OCI-M1 (cell line): ENCODE measurements at places on chromosomes 16 and 17.

DNA sequence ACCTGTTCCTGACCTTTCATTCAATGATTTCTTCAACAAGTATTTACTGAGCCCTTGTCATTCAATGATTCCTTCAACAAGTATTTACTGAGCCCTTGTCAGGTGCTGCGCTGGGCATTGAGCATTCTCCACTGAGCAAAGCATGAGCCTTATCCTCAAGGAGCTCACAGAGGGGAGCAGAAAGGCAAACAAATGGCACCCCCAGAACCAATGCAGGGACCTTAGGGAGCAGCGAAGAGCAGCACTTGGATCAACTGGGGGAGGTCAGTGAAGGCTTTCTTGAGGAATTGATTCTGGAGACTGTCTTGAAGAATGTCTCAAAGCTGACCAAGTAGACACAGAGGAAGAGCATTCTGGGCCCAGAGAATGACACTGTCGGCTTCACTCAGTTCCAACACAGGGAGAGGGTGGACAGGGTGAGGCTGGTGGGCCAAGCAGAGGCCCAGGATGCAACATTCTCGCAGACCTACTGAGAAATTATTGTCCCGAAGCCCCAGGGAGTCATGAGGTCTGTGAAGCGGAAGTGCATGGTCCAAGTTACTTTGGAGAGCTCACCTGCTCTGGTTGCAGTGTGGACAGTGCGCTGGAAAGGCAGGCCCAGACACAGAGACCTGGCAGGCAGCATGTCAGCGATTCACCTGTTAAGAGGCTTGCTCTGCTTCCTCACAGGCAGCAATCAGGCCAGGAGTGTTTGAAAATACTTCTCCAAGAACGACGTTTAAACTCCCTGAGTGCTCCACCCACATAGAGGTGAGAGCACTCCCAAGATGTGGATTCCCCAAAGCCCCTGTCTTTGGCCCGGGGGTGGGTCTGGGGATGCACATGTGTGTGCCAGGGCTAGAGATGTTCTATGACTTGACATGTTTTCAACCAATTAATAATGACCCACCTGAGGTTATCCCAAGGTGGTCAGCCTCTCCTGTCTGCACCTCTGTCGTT lies 3.2 kb upstream of the MPO start:
- no peak for DNase-seq

- no peak for DNase-seq
Measured at GRCh38 chr17:82559566-82560251, 40.2 kb downstream of the FOXK2 start.

DNA sequence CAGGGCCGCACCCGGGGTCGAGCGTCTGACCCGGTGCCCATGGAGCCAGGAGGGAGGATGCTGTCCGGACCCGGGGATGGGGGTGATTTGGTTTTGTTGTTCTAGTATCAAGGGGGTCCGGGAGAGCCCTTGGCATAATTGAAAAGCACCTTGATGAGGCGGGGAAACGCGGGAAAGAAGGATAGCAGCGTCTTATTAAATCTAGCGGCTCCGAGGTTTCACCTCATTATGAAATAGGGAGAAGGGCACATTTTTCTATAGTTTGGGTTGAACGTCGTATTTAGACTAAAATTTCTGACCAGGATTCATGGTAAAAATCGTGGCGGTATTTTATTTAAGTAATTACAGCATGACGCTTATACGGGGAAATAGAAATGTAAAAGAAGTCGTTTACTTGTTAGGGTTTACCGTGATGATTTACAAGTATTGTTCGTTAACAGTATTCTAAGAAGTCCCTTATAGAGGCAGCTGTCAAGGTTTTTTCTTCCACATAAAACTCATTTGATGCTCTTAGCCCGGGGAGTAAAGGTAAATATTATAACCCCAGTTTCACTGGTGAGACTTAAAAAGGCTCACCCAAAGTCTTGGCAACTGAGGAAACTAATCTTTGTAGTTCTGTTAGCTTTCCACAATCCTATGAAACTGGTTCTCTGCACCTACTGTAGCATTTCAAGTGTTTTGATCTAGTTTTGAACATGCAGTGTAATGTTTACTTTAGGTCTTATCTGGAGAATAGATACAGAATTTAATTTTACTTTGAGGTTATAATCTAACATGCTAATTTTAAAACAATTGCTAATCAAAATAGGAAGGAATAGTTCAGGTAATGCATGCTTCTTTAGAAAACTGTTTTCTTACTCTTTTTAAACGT lies 756 bp downstream of the LUC7L3 start:
- no peak for DNase-seq

GRCh38 chr17:37327341-37328090 lies 48.3 kb upstream of the C17orf78 start:
- DNase-seq: no peak

GRCh38 chr17:76993651-76994050 lies 125.4 kb downstream of the MGAT5B start:
- no peak for DNase-seq

DNA sequence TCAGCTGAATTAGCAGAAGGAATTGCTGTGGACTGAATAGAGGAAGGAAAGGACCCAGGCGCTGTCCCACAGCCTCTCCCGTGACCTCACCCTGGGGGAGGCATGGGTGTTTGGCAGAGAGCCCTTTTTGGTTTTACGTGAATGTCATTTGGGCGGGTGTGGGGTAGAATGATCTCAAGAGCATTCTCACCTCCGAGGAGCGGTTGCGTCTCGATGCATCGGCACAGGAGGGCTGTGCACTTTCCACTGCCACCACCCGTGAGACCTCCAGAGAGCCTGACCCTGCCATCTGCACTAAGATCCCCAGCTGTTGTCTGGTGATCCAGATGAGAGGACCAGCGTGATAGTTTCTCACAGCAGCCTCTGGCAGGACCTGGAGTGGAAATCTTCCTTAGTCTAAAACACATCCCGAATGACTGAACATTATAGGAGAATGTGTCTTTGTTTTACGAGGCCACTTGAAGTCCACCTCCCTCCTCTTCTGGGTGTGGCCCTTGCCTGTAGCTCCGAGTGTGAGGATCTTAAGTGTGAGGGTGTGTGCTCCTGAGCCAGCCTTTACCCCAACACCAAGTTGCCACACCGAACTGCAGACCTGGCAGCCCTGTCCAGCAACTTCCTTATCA lies 29.3 kb downstream of the FOXK2 start:
- DNase-seq: no peak

GRCh38 chr17:2412561-2413021 lies 11.7 kb upstream of the MNT start:
- no peak for DNase-seq

GRCh38 chr17:61470530-61471136 lies 18.4 kb downstream of the TBX4 start:
- DNase-seq: no peak

- no peak for DNase-seq
Measured at GRCh38 chr17:9537177-9537776, 38.3 kb downstream of the STX8 start.

GRCh38 chr17:80119271-80119791 lies 17.9 kb downstream of the GAA start:
- DNase-seq: no peak

DNA sequence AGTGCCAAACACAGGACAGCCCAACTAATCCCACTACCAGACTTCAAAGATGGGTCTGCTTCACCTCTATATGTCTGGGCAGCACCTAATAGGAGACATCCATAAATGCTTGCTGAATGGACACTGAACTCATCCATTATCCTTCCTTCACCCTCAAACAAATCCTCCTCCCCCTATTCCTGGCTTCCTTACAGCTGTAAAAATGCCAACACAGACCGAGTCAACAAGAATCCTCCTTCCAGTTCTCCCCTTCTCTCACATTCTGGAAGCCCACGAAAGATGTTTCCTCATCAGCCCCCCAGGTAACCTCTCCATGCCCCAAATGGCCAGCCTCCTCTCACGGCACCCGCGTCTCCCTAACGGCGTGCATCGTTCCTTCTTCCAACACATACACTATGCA lies 12.3 kb downstream of the PELP1 start:
- no peak for DNase-seq
